ENCODE measurements at places on chromosomes 2 and 18.

DNA sequence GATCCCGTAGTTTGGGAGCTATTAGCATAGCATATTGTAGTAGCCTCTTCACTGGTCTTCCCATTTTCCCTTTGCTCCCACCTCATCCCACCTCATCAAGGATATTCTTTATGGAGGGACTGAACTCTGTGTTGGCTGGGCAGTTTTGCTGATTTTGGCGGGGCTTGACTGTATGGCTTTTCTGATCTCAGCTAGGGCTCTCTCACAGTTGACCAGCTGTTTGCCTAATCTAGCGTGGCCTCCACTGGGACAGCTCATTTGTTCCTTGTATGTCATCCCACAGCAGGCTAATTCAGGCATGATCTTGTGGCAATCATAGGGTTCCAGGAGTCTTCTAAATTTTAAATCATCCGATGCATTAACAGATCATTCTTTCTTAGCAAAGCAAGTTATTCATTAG, 30.2 kb upstream of the MTX2 start:
- no peak overlapping the region for H3K27ac ChIP-seq
- DNase-seq = no peak
- H3K27me3 ChIP-seq = no peaks in the 10 kb centered on the region
- H3K4me1 ChIP-seq = no peaks in the 10 kb centered on the region
- H3K4me3 ChIP-seq = no peak overlapping the region

GRCh38 chr2:171391532-171391931, 42.3 kb downstream of the METTL8 start:
- no peak overlapping the region for H3K27ac ChIP-seq
- no peaks in the 10 kb centered on the region for H3K36me3 ChIP-seq
- no peaks in the 10 kb centered on the region for H3K4me1 ChIP-seq
- H3K27me3 ChIP-seq = no peaks in the 10 kb centered on the region
- no peak overlapping the region for H3K4me3 ChIP-seq

GRCh38 chr2:71778514-71778913, 325.2 kb downstream of the DYSF start:
- H3K4me1 ChIP-seq = no peaks in the 10 kb centered on the region
- H3K27me3 ChIP-seq = no peaks in the 10 kb centered on the region
- H3K4me3 ChIP-seq = no peak overlapping the region

- H3K27ac ChIP-seq = no peak overlapping the region
- DNase-seq = no peak
- H3K4me1 ChIP-seq = peaks cover 15% of the 10 kb centered on the region
- H3K4me3 ChIP-seq = no peak overlapping the region
- no peaks in the 10 kb centered on the region for H3K36me3 ChIP-seq
Observed at GRCh38 chr2:136242687-136243277, 124.8 kb upstream of the CXCR4 start.

DNA sequence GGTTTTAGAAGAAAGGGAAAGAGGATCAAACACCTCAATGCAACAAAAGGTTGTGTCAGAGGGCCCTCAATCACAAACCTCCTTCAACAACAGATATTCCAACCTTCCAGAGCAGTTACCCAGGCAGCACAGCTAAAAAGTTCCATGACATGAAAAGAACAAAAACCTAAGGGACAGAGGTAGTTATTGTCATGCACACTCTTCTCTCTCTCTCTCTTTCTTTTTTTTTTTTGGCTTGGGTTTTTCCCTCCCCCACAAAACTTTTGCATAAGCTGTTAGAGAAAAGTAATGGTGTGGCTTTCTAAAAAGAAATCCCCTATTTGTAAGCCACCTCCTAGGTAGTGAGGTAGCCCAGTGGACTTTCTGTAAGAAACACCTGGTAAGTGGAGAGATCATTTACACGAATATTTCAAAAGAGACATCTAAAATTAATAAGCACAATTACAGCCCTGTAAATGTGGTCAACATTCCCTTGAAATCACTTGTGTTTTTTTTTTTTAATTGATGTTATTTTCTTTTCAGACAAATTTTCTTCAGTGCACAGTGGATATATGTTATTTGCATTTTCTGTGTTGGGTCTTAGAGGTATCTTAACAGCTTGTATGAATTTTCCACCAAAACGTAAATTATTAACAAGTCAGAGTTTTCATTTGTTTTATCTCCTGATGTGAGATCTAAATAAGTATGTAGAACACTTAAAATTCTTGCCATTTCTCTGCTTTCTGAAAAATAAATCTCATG, 48.4 kb downstream of the ZEB2 start:
- peak; percentile 51 for DNase-seq
- no peak overlapping the region for H3K4me3 ChIP-seq
- no peaks in the 10 kb centered on the region for H3K27me3 ChIP-seq
- H3K4me1 ChIP-seq = no peaks in the 10 kb centered on the region

GRCh38 chr18:35239314-35239713, 1.5 kb upstream of the ZNF397 start:
- H3K4me3 ChIP-seq = no peak overlapping the region
- 0 out of 2 replicates have a peak, but pooled peaks cover 2% of the 10 kb centered on the region for H3K36me3 ChIP-seq
- H3K27ac ChIP-seq = no peak overlapping the region

- no peak overlapping the region for H3K27ac ChIP-seq
- DNase-seq = no peak
- H3K27me3 ChIP-seq = no peaks in the 10 kb centered on the region
- no peaks in the 10 kb centered on the region for H3K4me1 ChIP-seq
- H3K4me3 ChIP-seq = no peak overlapping the region
Observed at GRCh38 chr2:101559551-101559950, 84.6 kb upstream of the RFX8 start.

- no peak for DNase-seq
- H3K4me3 ChIP-seq = no peak overlapping the region
- H3K27ac ChIP-seq = no peak overlapping the region
- peaks cover 15% of the 10 kb centered on the region for H3K4me1 ChIP-seq
- no peaks in the 10 kb centered on the region for H3K36me3 ChIP-seq
- H3K27me3 ChIP-seq = no peaks in the 10 kb centered on the region
Observed at GRCh38 chr18:49960376-49960775, 147.0 kb upstream of the ACAA2 start.

GRCh38 chr2:234163510-234164045, 113.1 kb downstream of the SPP2 start:
- no peak overlapping the region for H3K27ac ChIP-seq
- H3K4me1 ChIP-seq = 0 out of 2 replicates have a peak, but pooled peaks cover 5% of the 10 kb centered on the region
- no peaks in the 10 kb centered on the region for H3K27me3 ChIP-seq
- no peaks in the 10 kb centered on the region for H3K36me3 ChIP-seq

DNA sequence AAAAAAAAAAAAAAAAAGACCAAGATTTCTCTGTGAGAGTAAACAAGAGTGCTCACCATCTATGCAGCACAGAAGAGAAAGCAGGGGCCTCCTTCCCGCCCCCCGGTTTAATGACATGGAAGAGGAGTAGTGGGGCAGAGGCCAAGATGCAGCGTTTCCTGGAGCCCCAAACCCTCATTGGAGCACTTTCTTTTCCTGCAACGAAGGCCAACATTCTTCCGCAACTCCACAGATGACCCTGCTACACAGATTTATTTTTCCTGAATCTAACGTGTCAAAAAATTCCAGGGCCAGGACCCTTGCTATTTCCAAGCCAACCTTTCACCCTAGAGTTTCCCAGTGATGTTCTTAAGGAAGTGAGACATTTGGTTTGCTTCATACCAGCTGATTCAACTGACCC, 189.6 kb downstream of the MIB1 start:
- no peak overlapping the region for H3K4me3 ChIP-seq
- H3K27ac ChIP-seq = no peak overlapping the region
- H3K36me3 ChIP-seq = no peaks in the 10 kb centered on the region
- no peak for DNase-seq
- no peaks in the 10 kb centered on the region for H3K4me1 ChIP-seq

DNA sequence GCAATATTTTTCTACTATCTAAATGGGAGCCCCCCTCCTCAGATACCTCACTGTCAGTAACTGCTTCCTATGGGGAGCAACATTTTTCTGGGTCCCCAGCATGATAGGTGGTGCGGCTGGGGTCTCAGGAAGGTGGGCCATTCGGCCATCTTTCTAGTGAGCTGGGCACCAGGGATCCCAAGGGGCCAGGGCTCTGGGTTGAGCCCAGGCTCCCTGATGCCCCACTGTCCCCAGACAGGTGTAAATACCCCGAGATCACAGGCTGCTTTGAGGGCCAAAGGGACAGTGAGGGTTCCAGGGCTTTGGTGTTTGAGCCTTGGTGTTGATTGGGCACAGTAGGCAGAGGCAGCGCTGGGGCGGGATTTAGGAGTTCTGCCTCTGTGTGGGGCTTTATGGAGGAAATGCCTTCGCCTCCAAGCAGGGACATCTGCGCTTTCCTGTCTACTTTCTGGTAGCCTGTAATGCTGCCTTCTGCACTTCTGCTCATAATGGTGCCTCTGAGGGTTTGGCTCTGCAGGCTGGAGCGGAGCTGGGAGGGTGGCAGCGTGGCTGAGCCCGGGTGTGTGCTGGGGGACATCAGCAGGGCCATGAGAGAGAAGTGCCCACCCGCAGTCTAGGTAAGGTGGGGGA, 5.3 kb downstream of the ITM2C start:
- no peaks in the 10 kb centered on the region for H3K36me3 ChIP-seq
- DNase-seq = peak; percentile 74
- H3K27me3 ChIP-seq = no peaks in the 10 kb centered on the region
- H3K4me3 ChIP-seq = peak overlapping the region; percentile 63
- peak overlapping the region; percentile 96 for H3K27ac ChIP-seq
- peaks cover 51% of the 10 kb centered on the region for H3K4me1 ChIP-seq

GRCh38 chr18:62396967-62397366, 71.9 kb downstream of the TNFRSF11A start:
- H3K4me1 ChIP-seq = no peaks in the 10 kb centered on the region
- H3K27ac ChIP-seq = no peak overlapping the region
- DNase-seq = no peak
- no peaks in the 10 kb centered on the region for H3K27me3 ChIP-seq

- H3K36me3 ChIP-seq = peaks cover 11% of the 10 kb centered on the region
- DNase-seq = no peak
- no peaks in the 10 kb centered on the region for H3K4me1 ChIP-seq
- no peak overlapping the region for H3K27ac ChIP-seq
Observed at GRCh38 chr18:58694720-58695468, 23.6 kb downstream of the MALT1 start.

GRCh38 chr2:117723888-117724434, 90.5 kb upstream of the DDX18 start:
- DNase-seq = peak; percentile 4
- no peaks in the 10 kb centered on the region for H3K27me3 ChIP-seq
- no peaks in the 10 kb centered on the region for H3K36me3 ChIP-seq
